ENCODE measurements at places on chromosomes 12 and 14. TPM values are rescaled to one million over a fixed set of nuclear protein-coding genes. Genes with fewer than 3 reads are reported as not detected.

Gene KRT85
- not detected for total RNA-seq

Gene SMIM41
- not detected for total RNA-seq

DNA sequence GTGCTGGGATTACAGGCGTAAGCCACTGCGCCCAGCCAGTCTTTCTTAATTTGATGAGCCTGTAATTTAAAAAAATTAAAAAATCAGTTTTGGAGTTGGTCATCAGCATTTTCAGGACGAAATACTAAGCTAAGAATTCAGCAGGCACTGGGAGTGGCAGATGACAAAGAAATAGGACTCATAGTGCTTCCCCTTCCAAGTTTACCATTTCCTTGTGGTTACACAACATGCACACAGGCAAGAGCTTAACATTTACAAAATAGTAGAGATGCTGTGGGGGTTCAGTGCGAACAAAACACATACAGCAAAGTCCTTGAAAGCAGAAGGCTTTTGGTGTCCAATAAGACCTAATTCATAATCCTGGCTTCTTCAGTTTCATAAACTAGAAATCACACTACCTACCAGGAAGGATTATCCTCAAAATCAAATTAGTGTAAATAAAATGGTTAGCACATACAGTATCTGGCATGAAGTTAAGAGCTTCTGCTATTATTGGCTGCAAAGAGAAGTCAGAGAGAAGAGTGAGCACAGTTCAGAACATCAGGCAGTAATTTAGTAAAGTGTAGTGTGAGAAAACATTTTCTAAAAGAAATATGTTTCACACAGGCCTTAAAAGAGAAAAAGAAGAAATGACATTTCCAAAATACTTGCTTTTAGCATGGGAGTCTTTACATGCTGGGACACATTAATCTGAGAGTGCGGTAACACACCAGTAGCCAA lies 22.2 kb upstream of the KIF21A start:
- DNase-seq: no peak

- no peak for DNase-seq
Measured at GRCh38 chr12:72677139-72677538, 405.0 kb downstream of the TRHDE start.

- no peak for DNase-seq
Measured at GRCh38 chr12:75975702-75976101, 55.9 kb downstream of the PHLDA1 start.

Gene HELB
- total RNA-seq: 10.8 TPM

Gene SLC5A8
- total RNA-seq: not detected

DNA sequence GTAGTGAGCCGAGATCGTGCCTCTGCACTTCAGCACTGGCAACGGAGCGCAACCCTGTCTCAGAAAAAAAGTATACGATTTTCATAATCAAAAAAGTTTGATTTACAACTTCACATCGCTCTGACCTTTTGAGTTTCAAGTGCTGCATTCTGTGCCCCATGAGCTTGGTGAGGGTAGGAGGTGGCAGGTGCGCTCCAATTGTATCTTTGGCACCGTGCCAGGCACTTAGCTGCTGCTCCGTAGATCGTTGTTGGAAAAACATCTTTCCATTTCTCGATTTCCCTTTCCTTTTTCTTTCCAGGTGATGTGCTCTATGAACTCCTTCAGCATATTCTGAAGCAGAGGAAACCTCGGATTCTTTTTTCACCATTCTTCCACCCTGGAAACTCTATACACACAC lies 203.7 kb downstream of the ETV6 start:
- DNase-seq: no peak

- DNase-seq: no peak
Measured at GRCh38 chr12:47144769-47145168, 65.0 kb upstream of the AMIGO2 start.

Gene ZDHHC17
- total RNA-seq: 65.5 TPM

DNA sequence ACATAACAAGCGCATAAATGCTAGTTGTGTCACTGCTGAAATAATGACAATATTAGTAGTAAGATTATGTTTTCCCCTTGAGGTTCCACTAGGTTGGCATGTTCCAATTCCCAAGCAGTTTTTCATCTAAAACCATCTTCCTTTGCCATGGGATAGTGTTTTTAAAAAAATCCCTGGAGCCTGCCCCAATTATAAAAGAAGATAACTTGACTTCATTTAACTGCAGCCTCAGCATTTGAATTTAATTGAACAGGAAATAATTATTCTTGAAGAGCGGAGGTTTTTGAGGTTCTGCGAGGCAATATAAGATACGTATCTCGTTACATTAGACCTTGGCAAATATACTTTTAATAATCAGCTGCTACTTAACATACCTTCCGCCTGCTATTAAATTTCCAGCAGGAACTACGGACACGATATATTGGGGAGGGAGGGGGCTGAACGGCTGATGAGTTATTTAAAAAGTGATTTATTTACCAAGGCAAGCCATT lies 65.2 kb upstream of the HSPB8 start:
- no peak for DNase-seq

DNA sequence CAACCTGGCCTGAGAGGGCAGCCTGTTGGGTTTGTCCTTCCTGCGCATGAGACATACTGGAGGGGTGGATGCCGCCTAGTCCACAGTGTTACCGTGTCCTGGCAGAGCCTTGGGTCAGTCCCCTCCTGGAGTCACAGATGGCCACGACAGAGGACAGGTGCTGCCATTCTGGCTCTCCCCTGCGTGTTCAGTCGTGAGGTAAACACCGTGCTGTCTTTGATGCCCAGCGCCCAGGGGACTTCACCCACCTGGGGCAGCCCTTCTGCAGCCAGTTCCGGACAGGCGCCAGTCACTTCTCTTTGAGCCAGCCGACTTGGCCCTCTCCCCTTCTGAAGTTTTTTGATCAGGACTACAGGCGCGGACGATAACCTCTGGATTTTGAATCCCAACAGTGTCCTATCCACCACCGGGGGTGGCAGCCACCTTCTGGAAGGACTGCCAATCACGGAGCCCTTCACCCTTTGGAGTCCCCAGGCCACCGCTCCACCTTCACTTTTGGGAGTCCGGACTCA lies 933.0 kb downstream of the DIO2 start:
- no peak for DNase-seq

DNA sequence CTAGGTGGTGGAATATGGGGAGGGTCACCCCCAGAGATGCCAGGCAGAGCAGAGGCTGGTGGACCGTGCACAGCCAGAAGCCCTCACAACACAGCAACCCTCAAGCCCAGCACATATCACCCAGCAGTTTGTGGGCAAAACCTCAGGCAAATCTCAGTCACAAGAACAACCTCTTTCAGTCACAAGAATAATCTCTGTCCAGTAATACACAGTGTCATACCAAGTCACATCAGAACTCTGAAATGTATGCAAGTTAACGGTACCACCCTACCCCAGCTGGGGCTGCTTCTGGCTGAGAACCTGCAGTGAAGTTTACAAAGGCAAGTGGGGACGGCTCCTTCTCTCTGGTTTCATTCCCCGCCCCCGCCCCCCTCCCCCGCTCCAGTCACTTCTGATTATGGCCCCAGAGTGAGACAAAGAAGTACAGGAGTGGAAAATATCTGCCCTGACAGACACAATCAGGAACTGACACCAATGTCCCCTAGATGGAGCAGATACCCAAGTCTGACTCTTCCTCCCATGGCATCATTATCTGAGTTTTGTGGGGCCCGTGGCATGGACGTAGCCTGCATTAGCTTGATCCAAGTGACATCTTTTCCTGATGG lies 480.9 kb upstream of the TMEM132C start:
- DNase-seq: no peak

DNA sequence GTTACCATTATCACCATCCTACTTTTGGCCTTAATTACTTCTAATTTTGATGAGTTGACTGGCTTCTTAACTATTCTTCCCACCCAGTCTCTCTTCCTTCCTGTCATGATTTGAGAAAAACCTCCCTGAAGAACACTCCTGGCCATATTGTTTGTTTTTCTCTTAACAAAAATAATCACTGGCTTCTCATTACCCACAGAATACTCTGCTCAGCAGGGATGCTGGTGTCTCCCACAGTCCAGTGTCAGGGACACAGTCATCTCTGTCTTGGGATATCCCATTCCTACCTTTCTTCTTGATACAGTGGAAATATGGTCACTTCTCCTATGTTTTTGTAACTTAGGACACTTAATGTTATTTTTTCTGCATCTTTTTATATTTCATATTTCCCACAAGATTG lies 103.7 kb downstream of the SRGAP1 start:
- DNase-seq: no peak

Gene ANP32D
- total RNA-seq: 0.22 TPM

GRCh38 chr12:74963867-74964331 lies 245.7 kb downstream of the KCNC2 start:
- no peak for DNase-seq

GRCh38 chr12:80262346-80262745 lies 163.0 kb downstream of the OTOGL start:
- no peak for DNase-seq

DNA sequence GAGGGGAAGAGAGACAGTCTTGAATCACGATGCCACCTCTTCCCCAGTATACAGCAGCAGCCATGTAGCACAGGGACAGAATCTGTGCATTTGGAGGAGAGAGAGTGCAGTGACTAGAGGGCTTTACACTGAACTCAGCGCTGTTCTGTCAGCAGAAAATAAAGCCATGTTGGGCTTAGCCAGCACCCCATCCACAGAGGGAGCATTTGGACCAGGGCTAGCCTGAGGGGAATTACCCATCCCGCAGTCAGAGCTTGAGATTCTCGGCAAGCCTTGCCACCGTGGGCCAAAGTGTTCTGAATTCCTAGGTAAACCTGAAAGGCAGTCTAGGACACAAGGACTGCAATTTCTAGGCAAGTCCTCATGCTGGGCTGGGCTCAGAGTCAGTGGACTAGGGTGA lies 120.4 kb upstream of the CNOT2 start:
- DNase-seq: no peak

GRCh38 chr12:22287776-22288621 lies 46.5 kb downstream of the ST8SIA1 start:
- no peak for DNase-seq

Gene PKP2
- 69.5 TPM for total RNA-seq

DNA sequence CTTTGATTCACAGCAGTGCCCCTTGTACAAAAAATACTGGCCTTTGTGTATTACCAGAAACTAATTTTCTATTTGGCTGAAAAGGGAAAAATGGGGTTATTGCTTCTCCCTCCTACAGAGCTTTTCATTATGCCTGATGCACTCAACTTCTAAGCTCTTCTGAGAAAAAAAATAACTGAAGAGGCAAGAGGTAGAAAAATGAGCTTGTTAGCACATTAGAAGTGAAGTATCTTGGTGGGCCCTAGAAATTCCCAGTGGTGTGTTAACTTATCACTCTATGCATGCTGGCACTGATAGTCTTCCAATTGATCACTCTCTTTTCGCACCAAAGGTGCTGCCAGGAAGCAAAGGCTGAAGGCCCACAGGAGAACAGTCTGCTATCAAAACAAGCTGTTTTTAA lies 17.1 kb downstream of the INSM2 start:
- no peak for DNase-seq

DNA sequence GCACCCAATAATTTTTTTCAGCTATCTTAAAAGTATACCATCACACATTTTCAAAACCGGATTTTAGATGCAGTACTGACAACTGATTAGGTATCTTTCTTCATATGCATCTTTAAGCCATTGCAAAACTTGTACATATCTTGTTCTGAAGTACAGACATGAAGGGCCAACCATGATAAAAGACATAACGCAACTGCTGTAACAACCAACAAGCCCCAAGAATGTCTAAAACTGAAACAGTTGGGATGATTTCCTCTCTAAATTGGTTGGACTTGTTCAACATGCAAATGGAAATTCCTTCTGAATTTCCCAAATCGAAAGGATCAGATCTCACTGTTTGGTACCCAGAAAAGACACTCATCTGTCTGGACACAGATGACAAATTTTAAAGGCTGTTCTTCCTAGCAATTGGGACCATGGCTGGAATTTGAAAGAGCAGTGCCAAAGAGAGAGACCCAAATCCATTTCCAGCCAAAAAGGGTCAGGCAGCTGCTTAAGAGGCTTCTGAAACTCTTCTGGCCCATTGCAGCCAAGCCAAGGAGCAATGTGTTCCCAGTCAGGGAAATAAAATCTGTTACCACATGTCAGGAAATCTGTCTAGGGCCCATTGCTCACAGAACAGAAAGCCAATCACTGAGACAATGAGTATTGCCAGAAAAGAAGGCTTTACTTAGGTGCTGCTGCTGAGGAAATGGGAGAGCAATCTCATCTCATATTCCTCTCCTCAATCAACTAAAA lies 1122.4 kb upstream of the USP15 start:
- no peak for DNase-seq

DNA sequence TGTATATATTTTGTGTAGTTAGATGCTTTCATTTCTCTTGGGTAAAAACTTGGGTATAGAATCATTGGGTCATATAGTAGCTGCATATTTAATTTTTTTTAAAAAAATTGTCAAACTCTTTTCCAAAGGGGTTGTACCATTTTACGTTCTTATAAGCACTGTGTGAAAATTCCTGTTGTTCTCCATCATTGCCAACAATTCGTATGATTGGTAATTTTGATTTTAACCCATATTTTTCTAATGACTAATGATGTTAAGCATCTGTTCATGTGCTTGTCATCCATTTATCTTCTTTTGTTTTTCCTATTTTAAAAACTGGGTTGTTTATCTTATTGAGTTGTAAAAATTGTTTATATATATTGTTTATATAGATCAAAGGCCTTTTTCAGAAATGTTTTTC lies 77.4 kb downstream of the OTOGL start:
- DNase-seq: no peak

Gene SERPINA1
- total RNA-seq: 1.2 TPM

DNA sequence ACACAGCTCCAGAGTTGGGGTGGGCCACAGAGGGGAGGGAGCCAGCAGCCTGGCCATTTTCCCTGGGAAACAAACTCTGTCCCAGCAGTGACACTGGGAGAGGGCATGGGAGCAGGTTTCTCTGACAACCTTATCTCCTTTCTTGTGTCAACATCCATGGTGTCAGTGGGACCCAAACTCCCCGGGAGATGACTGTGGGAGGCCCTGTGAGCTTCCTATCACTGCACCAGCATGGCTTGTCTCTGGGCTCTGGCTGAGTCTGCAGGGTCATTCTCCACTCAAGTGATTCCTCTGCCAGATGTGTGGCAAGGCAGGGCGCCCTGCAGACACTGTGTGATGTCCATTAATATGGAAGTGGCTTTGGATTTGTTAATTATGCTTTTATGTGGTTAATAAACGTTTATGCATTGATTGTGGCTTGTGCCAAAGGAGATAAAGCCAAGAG lies 10.1 kb downstream of the LRTM2 start:
- no peak for DNase-seq

- no peak for DNase-seq
Measured at GRCh38 chr12:91099341-91099740, 12.0 kb downstream of the LUM start.

GRCh38 chr12:6264402-6265037 lies 46.0 kb upstream of the PLEKHG6 start:
- DNase-seq: no peak

DNA sequence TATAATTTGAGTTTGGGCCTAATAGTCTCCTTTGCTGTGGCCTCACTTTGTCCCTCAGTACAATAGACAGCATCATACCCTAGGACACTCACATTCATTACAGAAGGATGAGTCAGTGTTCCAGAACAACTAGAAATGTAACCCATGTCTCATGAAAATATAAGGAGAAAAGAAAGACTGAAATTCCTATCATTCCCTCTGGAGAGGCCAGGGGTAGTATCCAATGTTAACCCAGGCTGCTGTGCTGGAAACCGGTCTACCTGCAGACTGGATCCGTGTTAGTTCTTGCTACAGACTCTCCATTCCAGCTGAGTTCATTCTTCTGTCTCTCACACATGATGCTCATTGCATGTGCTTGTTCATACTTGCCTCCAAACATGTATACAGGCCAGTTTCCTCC lies 75.8 kb upstream of the HOXC13 start:
- DNase-seq: no peak
